ENCODE measurements at places on chromosomes 12 and 14.

GRCh38 chr12:123037791-123038190 is 57.3 kb downstream of the ARL6IP4 start:
- no peak for DNase-seq

- no peak for DNase-seq
Observed at GRCh38 chr14:79786522-79786921, 424.8 kb downstream of the DIO2 start.

DNA sequence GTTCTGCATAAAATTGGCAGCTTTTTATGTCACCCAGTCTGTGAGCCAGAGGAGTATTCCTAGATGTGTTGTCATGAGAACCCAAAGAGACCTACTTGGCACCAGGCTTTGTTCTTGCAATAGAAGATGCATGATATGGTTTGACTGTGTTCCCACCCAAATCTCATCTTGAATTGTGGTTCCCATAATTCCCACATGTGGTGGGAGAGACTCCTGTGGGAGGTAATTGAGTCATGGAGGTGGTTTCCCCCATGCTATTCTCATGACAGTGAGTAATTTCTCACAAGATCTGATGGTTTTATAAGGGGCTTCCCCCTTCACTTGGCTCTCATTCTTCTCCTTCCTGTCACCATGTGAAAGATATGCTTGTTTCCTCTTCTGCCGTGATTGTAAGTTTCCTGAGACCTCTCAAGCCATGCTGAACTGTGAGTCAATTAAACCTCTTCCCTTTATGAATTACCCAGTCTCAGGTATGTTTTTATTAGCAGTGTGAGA is 572.0 kb upstream of the ATP2B1 start:
- DNase-seq, result no peak

GRCh38 chr14:23145794-23146350 is 26.8 kb upstream of the CEBPE start:
- DNase-seq, result no peak

GRCh38 chr12:122834104-122834920 is 945 bp upstream of the HIP1R start:
- DNase-seq, result peak; percentile 59

GRCh38 chr14:86707071-86707470 is 1177.1 kb downstream of the FLRT2 start:
- DNase-seq, result no peak

GRCh38 chr14:92325835-92326234 is 2.9 kb downstream of the SLC24A4 start:
- DNase-seq, result no peak

- no peak for DNase-seq
Observed at GRCh38 chr12:108734200-108734906, 3.0 kb upstream of the CORO1C start.

GRCh38 chr14:87971010-87971409 is 22.0 kb downstream of the GALC start:
- DNase-seq, result no peak

DNA sequence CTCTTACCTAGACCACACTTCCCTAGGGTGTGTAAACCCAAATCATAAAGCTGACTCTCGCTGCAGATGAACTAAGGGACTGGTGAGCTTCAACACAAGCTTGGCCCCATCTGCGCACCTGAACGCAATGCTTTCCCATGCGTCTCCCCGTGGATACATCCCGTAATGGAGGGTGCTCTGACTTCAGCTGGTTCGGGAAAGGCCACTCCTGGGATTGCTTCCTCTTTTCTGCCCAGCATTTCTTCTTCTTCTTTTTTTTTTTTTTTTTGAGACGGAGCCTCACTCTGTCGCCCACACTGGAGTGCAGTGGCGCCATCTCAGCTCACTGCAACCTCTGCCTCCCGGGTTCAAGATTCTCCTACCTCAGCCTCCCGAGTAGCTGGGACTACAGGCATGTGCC is 27.7 kb upstream of the ETFBKMT start:
- DNase-seq, result no peak

- peak; percentile 77 for DNase-seq
Observed at GRCh38 chr12:3097186-3097804, 20.1 kb downstream of the TSPAN9 start.

DNA sequence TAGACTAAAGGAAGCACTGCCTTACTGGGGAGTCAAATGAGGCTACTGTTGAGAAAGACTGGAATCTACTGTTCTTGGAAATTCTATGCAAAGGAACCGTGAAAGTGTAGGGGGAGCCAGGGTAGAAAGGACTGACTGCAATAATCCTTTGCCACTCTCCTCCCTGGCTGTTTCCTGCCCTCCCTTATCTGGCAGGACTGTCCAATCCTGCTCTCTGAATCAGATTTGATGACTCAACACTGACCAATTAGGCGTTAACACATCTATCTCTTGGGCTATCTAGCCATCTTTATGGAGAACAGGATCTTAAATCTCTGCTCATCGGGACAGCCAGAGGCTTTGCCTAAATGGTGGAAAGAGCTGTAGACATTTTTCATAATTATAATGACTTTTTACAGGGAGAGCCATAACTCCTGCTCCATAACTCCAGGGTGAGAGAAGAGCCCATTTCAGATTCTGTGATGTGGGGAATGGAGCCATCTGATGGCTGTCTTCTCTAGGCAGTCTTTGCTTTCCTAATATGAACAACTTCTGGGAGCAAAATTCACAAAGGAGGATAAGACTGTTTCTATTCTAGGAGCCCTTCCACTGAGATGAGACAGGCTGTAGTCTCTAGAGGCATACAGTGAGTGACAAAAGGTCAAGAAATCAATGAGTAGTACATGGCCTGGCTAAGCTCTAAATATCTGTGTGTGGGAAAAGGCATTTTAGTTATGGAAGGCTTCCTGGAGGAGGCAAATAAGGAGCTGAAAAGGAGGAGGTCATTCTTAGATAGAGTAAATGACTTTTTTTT is 68.9 kb upstream of the CISTR start:
- no peak for DNase-seq

DNA sequence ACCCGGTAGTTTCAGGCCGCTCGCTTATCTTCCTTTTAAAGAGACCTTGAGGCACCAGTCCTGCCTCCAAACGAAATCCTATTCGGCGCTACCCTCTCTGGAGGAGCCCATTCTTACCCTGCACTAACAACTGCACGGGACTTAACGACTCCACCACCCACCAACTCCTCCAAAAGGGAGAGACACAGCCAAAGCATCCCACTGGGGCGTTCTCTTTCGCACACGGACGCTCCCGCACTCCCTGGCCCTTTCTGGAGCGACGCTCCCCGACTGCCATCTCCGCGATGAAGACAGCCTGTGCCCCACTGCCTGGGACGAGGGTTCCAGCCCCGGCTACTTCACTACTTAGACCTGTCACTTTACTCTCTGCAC is 650 bp downstream of the GALC start:
- DNase-seq, result no peak

DNA sequence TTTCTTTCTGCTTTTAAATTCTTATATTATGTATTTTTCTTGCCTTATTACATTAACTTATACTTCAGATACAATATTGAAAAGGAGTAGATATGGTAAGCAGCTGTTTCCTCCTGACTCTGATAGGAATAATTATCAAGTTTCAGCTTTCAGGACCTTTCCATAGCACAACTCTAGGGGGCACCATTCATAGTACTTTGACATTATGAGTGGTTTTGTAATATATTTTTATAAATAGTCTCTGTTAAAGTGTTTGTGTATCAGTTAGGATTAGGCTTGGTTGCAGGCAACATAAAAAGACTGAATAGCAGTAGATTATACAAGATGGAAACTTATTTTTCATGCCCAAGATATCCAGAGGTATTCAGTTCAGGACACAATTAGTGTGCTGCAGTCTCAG is 27.9 kb upstream of the PARP11 start:
- DNase-seq, result no peak

DNA sequence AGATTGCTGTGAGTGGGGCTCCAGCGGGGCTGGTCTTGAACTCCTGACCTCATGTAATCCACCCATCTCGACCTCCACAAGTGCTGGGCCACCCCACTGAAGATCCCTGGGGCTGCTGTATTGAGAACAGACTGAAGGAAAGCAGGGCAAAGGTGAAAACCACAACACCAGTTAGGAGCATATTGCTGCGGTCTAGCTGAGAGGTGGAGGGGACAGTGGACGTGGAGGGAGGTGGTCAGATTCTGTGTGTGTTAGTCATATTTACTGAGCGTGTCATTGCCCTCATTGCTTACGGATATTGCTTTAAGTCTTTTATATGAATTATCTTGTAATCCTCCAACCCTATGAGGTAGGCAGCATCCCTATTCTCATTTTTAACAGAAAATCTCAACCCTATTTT is 69.0 kb upstream of the OVCH1 start:
- no peak for DNase-seq

- no peak for DNase-seq
Observed at GRCh38 chr14:51360592-51360991, 120.5 kb downstream of the TMX1 start.

DNA sequence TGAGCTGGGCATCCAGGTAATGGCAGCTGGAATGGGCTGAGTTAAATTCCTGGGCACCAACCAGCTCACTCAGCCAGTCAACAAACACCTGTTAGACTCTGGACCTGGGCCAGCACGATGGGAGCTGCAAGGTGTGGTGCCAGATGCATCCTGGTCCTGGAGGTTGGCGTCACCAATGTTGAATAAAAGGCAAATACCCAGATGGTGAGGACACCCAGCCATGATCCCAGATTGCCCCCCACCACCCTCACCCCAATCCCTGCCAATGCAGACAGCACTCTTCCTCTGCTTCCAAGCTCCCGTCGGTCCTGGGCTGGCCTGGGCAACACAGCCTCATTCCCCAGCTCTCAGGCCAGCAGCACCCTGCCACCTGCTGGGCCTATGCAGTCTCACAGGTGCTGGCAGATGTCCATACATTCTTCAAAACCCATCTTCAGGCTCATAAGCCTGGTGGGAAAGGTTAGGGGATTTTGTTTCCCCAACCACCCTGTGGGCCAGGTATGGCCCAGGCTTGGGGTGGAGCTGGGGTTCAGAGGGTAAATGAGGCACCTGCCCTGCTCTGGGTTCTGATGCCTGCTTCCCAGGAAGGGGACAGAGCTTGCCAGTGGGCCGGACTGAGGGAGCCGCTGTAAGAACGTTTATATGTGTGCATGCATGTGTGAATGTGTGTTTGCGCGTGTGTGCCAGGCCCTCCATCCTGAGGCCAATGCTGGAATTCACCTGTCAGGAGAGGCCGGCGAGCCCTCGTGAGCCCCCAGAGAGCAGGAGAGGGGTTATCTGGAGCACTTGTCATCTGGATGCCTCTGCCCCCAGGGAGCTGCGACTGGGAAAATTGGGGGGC is 58.0 kb downstream of the LGMN start:
- DNase-seq, result no peak

GRCh38 chr12:3646561-3647241 is 106.2 kb downstream of the CRACR2A start:
- DNase-seq, result no peak

DNA sequence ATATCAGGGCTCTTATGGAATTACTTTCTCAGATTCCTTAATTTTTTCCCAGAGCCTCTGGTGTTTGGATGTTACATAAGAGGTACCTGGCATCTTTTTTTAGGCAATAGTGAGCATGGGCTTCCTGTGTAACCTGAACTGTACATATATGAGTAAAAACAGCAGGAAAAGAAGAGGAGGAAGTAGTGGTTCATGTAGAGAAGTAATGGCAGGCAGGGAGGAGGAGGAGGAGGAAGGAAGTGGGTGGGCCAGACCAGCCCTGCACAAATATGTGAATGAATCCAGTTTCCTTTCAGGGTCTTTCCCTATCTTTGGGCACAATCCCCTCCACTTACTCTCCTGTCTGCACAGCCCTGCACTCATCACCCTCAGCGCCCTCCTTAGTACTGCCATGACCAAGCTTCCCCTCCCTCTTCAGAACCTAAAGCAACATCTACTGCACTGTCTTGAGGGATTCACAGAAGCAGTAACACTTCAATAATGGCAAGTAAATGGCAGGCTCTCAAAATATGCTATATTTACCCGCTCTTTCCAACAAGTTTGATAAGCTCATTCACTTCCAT is 40.9 kb upstream of the GSG1 start:
- no peak for DNase-seq

GRCh38 chr14:62162998-62163589 is 400.9 kb downstream of the SNAPC1 start:
- DNase-seq, result no peak

GRCh38 chr14:100584056-100585031 is 2.9 kb downstream of the BEGAIN start:
- peak; percentile 32 for DNase-seq

GRCh38 chr12:9851927-9852326 is 17.2 kb downstream of the CLEC2B start:
- no peak for DNase-seq

DNA sequence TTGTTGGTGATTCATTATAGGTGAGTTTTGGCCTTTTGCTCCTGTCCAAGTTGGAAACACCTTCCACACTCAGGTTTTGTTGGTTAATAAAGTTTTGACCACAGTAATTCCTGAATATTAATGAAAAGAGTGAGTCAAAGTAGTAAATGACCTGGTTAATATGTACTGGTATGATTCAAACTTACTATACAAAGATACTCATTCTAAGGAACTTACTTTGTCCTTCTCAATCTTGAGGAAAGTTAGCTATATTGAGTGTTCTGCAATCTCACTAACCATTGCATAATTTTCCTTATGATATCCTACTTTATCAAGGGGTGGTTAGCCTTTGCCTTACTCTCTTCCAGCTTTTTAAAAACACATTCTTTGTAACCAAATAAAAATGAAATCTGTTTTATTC is 20.9 kb upstream of the HECTD1 start:
- no peak for DNase-seq

- no peak for DNase-seq
Observed at GRCh38 chr12:69068448-69068847, 135.5 kb upstream of the CPM start.

- no peak for DNase-seq
Observed at GRCh38 chr14:67050896-67051295, 138.3 kb upstream of the GARIN2 start.

DNA sequence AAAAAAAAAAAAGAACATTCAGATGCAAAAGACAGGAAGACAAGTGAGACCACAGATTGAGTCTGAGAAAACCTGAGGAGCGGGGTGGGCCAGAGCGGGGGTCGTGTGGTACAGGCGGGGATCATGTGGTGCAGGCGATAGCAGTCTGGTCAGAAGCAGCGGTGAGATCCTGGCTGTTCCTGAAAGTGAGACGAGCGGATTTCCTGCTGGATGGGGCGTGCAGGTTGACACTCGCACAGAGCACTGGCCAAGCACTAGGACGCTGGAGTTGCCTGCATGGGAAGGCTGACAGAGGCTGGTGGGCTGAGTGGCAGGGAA is 35.7 kb downstream of the CDC42BPB start:
- no peak for DNase-seq

DNA sequence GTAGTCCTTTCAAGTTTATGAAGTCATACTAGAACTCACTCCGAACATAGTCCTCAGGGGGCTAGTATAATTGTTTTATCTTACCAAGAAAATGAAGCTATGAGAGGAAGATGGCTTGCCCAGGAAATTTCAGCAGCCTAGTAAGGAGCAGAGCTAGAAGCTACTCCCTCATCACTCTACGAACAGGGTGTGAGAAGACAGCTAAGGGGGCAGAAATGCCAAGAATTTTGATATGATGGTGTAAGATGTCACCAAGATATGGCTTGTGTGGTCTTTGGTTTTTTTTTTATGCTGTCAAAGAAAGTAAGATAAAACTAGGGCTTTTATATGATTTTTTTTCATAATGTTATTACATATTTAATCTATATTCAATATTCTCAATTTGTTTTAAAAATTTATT is 47.6 kb downstream of the PRICKLE1 start:
- DNase-seq, result no peak
